ENCODE measurements at places on chromosomes 13 and 19.

GRCh38 chr19:11159598-11160439 lies 4.2 kb upstream of the SPC24 start:
- DNase-seq = no peak

- no peak for DNase-seq
These were observed 9.2 kb upstream of the KANK3 start for GRCh38 chr19:8352134-8352827.

GRCh38 chr13:24652359-24652758 lies 27.8 kb upstream of the ATP12A start:
- no peak for DNase-seq

GRCh38 chr13:33251131-33251661 lies 34.4 kb downstream of the STARD13 start:
- DNase-seq = no peak

DNA sequence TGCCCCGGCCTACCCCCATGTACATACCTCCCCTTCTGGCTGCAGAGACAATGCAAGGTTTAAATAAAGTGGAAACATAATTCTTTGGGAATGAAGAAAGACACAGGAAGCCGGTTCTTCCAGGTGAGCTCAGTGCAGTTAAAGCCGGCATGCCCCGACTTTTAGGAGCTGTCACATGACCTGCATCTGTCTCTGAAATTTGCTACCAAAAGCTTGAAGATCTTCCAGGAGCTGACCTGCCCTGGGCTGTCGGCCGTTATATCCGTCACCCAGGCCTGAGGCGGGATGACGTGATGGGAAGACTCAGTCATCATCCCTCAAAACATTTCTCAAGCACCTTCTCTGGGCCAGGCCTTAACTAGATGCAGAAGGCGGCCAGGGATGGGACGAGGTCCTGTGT lies 10.3 kb downstream of the RAB8A start:
- DNase-seq = no peak

DNA sequence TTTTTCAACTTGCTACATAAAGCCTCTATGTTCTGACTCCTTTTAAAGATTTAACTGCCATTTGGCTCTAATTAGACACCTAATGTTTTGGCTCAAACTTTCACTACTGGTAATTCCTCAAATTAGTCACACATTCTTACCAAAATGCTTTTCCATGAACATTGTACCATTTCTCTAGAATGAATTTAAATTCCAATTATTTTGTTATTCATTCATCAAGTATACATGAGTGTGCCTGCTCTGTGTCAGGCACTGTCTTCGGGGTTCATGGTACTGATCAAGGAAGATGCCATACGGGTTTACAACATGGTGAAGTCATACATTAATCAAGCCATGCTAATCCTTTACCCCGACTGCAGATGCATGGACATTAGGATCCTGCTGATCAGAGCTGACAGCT lies 69.1 kb upstream of the POSTN start:
- no peak for DNase-seq

Measured in nephron progenitor cell (in vitro differentiated cells).